Fibroblast of upper back skin (primary cell): ENCODE measurements at places on chromosomes 5 and 9.
A peak's percentile ranks its signal among the peaks of the same experiment; 100 is the strongest.

- no peak for DNase-seq
Measured at GRCh38 chr9:121499177-121499426, 542 bp downstream of the GGTA1 start.

- peak; percentile 75 for DNase-seq
Measured at GRCh38 chr9:126440940-126441339, 114.3 kb downstream of the MVB12B start.

- DNase-seq: no peak
Measured at GRCh38 chr5:142572006-142572405, 113.9 kb downstream of the FGF1 start.

- no peak for DNase-seq
Measured at GRCh38 chr5:100842080-100842479, 61.0 kb downstream of the ST8SIA4 start.

DNA sequence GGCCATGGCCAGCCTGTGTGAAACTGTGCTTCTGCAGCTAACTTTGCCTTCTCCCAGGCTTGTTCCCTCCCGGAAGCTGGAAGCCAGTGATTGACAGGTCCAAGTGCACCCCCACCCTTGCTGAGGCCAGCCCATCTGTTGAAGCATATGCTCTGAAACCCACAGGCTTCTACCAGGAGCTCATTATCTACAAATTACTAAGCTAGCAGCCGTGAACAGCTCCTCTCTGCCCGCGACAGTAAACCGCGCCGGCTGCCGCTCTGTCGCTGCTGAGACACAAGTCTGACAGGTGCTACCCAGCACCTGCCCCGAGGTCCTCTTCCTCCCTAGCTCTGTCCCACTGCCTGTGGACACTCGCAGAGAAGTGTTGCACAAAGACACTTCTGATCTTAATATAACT lies 490.9 kb downstream of the GADD45G start:
- DNase-seq: no peak

DNA sequence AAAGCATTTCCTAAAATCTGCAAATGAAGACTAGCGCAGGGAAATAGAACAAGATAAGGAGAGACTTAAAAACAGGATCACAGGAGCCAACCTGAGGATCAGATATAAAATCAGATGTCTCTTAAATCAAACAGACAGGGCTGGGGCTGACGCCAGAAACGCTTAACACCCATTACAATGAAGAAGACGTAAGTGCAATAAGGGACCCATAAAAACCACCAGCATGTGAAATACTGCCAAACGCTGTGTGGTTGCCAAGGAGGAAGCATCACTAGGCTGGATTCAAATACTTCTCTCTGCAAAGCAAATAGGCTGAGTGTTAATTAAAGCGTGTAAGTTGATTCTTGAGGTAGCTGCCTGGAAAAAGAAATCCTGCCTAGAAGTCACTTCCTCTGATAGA lies 74.4 kb upstream of the ATP10B start:
- DNase-seq: peak; percentile 5

DNA sequence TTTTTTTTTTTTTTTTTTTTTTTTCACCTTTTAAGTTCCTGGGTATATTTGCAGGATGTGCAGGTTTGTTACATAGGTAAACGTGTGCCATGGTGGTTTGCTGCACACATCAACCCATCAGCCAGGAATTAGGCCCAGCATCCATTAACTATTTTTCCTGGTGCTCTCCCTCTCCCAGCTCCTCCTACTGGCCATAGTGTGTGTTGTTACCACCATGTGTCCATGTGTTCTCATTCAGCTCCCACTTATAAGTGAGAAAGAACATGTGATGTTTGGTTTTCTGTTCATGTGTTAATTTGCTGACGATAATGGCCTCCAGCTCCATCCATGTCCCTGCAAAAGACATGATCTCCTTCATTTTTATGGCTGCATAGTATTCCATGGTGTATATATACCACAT lies 350.5 kb downstream of the MAN2A1 start:
- no peak for DNase-seq

DNA sequence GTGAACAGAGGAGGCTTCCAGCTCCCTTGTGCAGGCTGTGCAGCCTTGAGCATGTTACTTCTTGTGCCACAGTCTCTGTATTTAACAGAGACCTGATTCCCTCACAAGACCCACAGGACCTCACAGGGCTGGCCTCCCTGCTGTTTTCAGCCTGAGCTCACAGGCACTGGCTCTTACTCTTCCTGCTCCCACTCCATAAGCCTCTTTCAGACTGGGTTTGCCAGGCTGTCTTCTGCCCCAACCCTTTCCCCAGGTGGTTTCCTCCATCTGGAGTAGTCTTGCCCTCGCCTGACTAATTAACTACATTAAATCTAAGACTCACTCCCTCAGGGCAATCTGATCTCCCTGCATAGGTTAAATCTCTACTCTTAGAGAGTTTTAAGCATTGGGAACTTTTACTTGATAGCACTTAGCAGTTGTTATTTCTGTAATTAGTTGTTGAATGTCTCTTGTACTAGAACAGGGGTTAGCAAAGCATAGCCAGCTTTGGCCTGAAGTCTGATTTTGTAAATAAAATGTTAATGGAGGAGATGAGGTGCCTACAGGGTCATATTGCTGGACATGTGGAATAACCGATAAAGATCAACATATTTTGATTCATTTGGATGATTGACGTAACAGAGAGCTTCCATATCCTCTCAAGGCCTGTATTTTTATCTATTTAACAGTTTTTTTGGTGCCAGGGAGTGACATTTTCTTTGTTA lies 28.6 kb upstream of the SPATA31E1 start:
- no peak for DNase-seq

DNA sequence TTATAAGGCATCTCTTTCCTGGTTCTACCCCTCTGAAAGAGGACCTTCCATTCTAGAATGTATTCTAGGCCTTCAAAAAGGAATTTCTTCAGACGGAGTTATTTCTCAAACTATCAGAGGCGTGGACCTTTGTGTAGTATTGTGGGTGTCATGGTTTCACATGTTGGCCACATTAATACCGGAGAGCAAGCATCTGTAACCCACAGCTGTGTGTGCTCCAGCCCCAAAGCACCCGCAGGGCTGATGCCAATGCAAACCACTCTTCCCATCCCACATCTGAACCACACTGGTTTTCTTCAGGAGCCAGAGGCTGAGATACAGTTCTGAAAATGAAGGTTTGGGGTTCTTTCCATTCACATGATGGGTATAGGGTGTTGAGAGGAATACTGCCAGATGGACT lies 127.1 kb downstream of the BNC2 start:
- DNase-seq: no peak

GRCh38 chr5:34035756-34036155 lies 7.3 kb downstream of the C1QTNF3 start:
- DNase-seq: no peak

GRCh38 chr9:87270221-87270847 lies 227.3 kb upstream of the DAPK1 start:
- peak; percentile 83 for DNase-seq

DNA sequence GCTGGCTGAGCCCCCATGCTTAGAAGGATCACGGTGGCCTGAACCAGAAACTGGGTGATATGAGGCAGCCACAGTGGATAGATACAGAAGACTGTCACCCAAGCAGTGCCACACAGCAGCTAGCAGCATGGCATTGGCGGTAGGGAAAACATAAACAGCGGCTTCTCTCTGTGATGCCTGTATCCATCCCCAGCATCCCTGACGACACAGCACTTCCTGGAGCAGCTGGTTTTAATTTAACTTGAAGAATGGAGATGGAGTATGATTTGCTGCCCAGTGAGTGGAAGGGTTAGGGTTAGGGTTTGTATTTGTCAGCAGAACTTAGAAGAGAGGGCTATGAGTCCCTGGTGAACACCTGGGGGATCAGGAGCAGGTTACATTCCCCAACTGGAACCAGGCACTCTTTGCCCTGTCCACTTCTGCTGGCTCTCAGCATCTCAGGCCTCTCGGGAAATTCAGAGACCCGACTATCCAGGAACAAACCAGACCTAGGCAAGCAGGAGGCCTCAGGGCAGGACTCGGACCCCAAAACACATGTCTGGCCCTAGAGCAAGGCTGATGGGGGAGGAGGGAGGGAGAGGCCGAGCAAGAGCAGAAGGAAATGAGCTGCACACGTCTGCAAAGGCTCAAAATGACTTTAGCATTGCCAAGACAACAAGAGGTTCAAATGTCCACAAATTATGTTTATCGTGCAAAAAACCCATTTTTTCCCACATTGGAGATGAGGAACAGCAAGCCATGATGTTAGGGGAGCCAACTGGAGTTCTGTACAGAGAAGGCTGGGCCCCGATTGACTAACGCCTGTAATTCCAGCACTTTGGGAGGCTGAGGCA lies 6.5 kb upstream of the GGTA1 start:
- peak; percentile 23 for DNase-seq

- no peak for DNase-seq
Measured at GRCh38 chr9:94720846-94721549, 5.5 kb upstream of the AOPEP start.

DNA sequence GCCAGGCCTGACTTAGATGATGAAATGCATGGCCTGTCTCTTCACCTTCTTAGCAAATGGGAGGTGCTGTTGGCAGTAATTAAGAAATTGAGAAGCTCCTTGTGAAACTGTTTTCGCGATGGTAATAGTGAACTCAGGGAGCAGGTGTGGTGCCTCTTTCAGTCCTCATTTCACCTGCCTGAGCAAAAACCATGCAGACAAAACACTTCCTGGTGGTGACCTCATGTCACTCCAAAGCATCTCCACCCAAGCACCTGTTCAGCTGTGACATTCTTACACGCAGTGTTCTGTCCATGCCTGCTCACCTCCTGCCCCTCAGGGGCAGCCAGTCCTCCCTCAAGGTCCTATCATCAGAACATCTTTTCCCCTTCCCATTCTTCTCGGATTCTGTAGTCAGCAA lies 146.5 kb downstream of the CD180 start:
- DNase-seq: no peak

GRCh38 chr5:157559301-157559700 lies 16.3 kb downstream of the ADAM19 start:
- DNase-seq: peak; percentile 78

DNA sequence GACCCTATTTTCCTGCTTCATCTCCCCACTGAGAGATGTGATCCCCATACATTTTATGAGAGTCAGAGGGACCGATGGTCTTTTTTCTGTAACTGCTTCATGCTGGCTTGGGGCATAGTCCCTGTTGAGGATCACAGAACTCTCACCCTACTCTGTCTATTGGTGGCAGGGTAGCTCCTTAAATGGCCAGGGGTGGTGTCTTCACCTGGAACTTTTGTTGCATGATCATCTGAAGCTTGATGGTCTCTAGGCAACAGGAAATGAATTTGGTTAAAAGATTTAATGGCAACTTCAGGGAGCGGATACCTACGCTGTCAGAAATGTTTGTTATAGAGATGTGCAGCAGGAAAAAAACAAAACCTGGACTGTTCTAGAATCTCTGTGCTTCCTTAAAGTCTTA lies 87.0 kb upstream of the GLIS3 start:
- no peak for DNase-seq

GRCh38 chr9:135066291-135066690 lies 21.2 kb upstream of the OLFM1 start:
- DNase-seq: no peak
